Activated CD4-positive, alpha-beta T cell treated with anti-CD3 and anti-CD28 coated beads, Interleukin-2, amount 10 ng/mL, durations not matched to agents 7 days and 5 days (primary cell): ENCODE measurements at places on chromosomes 12 and 14. TPM values are rescaled to one million over a fixed set of nuclear protein-coding genes. Genes with fewer than 3 reads are reported as not detected.

The CACNA2D4 gene
- total RNA-seq: 16.4 TPM

The TC2N gene
- 196 TPM for total RNA-seq

The PAPLN gene
- 0.46 TPM for total RNA-seq

The KCNC2 gene
- total RNA-seq: not detected

The RTL1 gene
- total RNA-seq: not detected

The RERGL gene
- total RNA-seq: not detected

The DLK1 gene
- total RNA-seq: not detected

The RNASE7 gene
- total RNA-seq: not detected

The ERP27 gene
- 8.3 TPM for total RNA-seq

The TRIM9 gene
- 0.30 TPM for total RNA-seq

The EML5 gene
- total RNA-seq: 2.6 TPM

The RBM25 gene
- 99.4 TPM for total RNA-seq

The MYO1H gene
- total RNA-seq: not detected

The GNG2 gene
- total RNA-seq: 260 TPM

The MAP3K9 gene
- total RNA-seq: 4.8 TPM

The WNT1 gene
- 0.29 TPM for total RNA-seq
